ENCODE measurements at places on chromosomes 1 and 21. TPM values are rescaled to one million over a fixed set of nuclear protein-coding genes. Genes with fewer than 3 reads are reported as not detected.

DNA sequence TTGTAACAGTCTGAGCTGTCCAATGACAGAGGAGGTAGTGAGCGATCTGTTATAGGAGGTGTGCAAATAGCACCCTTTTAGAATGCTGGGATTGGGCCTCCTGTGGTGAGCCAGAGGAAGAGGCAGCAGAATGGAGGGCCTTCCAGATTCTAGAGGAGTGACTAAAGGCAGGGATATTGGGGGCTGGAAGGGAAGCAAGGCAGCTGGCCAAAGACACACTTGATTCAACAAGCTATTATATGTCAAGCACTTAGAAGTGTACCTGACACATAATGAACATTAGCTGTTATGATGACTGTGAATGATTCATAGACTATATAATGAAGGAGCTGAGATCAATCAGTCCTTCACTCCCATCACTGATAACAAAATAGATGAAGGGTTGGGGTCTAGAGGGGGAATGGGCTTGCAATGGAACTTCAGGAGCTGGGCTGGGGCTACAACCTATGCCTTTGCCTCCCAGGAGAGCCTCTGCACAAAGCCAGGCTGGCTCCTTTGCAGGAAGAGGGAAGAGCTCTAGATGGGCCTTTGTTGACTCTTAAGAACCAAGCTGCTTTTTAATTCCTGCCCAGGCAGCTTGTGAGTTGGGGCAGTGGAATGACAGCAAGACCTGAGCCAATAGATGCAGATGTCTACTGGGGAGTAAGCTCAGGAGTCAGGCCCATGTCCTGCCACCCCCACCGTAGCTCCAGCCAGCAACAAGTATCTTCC, 2.3 kb upstream of the MKNK1 start:
- H3K4me3 ChIP-seq, result no peak overlapping the region
- no peak overlapping the region for H3K27ac ChIP-seq
- H3K36me3 ChIP-seq, result peaks cover 20% of the 10 kb centered on the region
- H3K27me3 ChIP-seq, result no peaks in the 10 kb centered on the region

DNA sequence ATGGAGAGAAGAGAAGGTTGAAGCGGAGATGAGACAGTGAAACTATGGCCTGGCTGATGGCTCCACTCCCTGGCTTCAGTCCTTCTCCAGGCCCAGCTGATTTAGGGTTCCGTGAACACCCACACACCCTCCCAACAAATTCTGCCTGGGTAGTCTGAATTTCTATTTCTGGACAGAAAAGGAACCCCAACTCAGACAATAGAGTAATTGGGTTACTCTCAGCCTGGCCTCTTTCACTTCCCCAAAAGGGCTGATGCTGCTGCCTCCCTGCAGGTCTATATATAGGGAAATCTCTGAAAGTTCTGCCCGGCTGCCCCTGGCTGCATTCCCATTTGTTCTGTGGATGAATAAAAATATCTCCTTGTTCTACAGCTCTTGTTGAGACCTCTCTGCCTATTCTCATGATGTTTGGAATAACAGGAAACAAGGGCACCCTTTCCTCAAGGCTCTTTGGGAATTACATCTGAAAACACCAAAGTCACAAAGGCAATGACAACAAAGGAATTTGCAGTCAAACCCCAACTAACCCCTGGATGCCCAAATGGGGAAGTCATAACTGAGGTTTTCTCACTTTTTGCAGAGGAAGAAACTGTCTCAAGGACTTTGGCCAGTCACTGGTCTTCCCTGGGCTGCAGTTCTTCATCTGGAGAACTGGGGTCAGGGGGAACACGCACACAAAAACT, 11.4 kb upstream of the ZSCAN20 start:
- peaks cover 52% of the 10 kb centered on the region for H3K4me1 ChIP-seq
- no peaks in the 10 kb centered on the region for H3K27me3 ChIP-seq
- no peak overlapping the region for H3K4me3 ChIP-seq
- H3K27ac ChIP-seq, result peak overlapping the region; percentile 86
- no peak for DNase-seq

DNA sequence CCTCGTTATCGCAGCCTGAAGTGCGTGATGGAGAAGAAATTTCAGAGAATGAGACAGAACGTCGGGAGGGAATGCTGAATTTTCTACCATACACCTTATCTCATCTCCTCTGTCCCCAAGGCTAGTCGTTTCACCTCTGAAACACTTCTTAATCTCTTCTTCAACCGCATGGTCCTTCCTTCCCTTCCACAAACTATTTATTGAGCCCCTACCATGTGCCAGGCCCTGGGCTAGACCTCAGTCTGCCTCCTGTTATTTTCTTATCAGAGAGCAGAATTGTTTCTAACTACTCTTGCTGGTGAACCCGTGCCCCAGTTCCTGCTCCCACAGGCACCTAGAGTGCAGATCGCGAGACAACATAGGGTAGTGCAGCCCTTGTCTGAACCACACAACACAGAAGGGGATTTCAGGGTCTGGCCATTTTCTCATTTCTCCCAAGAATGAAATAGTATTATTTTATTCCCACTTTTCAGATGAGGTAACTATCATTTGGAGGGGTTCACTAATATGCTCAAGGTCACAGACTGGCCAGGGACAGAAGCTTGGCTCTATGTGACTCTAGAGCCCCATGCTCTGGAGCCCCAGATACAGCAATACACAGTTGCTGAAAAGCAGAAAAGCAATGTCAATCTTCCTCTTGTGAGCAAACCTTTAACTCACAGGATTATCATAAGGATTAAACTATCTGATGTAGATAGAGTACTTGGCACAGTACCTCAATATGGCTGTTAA, 598 bp upstream of the ADIPOR1 start:
- H3K36me3 ChIP-seq, result peaks cover 7% of the 10 kb centered on the region
- DNase-seq, result no peak
- H3K4me3 ChIP-seq, result peak overlapping the region; percentile 74
- H3K4me1 ChIP-seq, result peaks cover 31% of the 10 kb centered on the region
- H3K27me3 ChIP-seq, result no peaks in the 10 kb centered on the region
- peak overlapping the region; percentile 79 for H3K27ac ChIP-seq

DNA sequence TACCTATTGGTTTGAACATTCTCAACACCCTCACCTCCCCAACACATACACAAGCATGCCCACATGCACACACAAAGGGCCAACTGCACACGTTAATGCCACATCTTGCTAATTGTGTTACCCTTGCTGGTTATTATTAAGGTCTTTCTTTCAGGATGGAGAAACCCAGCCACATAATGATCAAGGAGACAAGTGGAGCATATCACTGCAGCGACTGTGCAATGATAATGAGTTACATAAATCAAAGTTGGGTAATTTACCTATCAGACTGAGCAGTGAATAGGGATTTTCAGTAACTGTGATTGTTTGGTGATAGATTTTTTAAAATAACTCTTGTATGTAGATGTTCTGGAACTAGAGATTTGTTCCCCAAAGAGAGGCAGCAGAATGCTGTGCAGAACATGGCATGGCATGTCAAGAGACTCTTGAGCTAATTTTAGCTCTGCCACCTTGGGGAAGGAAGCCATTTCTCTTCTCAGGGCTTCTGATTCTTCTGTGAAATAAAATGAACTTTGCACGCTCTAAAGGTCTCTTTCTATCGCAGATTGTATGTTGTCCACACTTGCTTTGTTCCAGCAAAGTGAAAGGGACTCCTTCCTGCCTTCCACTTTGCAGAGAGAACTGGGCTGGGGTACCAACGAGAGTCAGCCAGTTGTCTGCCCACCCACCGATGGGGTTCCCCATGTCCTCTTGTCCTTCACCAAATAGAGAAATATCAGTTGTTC, 126.0 kb upstream of the CAMK1G start:
- no peaks in the 10 kb centered on the region for H3K4me1 ChIP-seq
- no peaks in the 10 kb centered on the region for H3K36me3 ChIP-seq
- H3K27me3 ChIP-seq, result peaks cover 21% of the 10 kb centered on the region
- H3K27ac ChIP-seq, result no peak overlapping the region
- H3K4me3 ChIP-seq, result no peak overlapping the region

DNA sequence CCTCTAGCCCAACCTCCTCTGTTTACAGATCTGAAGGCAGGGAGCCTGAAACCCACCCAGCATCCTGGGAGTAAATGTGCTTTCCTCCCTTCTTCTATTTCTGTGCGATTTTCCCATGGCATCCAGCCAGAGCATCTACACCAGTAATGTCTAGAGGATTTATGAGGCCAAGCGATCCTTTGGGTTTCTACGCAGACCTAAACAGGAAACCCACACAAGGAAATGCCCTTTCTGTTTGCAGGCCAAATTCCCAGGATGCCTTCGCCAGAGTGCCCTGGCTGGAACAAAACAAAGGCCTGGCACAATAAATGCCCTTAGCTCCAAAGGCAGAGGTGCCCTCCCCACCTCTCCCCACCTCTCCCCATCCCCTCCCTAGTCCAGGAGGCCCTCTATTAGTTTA, 110.5 kb upstream of the CDC42BPA start:
- no peaks in the 10 kb centered on the region for H3K27me3 ChIP-seq
- peak overlapping the region; percentile 42 for H3K4me3 ChIP-seq
- peak overlapping the region; percentile 84 for H3K27ac ChIP-seq
- no peaks in the 10 kb centered on the region for H3K36me3 ChIP-seq
- peaks cover 62% of the 10 kb centered on the region for H3K4me1 ChIP-seq
- no peak for DNase-seq

DNA sequence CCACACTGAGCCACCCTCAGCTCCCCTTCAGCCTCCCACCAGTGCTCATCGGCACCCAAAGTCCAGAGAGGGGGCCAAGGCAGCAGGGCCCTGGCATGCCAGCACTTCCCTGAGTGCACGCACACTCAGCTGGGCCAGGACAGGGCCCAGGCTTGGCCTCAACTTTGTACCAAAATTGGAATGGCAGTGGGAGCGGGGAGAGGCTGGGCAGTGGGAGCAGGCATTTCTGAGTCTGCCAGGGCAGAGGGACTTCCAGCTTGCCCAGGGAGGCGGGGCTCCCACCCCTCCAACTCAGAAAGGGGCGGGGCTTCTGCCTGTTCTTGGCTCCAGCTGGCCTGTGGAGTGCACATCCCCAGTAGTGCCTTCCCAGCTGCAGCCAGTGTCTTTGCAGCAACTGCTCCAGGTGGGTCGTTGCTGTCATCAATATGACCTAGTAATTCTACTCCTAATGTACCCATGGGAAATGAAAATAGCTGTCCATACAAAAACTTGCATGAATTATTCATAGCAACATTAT, 10.3 kb upstream of the SNX7 start:
- peaks cover 8% of the 10 kb centered on the region for H3K27me3 ChIP-seq
- H3K27ac ChIP-seq, result no peak overlapping the region
- no peak overlapping the region for H3K4me3 ChIP-seq
- no peaks in the 10 kb centered on the region for H3K36me3 ChIP-seq
- DNase-seq, result no peak
- no peaks in the 10 kb centered on the region for H3K4me1 ChIP-seq

DNA sequence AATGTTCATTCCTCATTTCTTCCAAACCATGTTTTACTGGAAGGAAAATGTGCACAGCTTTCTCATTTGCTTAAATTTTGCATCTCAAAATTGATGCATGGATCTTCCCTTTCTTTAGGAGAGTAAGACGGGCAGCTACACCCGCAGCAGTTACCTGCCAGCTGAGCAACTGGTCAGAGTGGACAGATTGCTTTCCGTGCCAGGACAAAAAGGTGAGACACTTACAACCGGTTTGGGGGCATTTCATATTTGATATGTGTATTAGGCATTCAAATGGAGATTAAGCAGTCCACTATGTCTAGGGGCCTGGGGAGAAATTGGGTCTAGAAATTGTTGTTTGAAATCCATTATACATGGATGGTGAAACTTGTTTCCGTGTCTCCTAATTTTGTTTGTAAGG, 12.9 kb downstream of the C8A start:
- DNase-seq, result no peak
- H3K4me1 ChIP-seq, result no peaks in the 10 kb centered on the region
- no peak overlapping the region for H3K27ac ChIP-seq
- H3K36me3 ChIP-seq, result no peaks in the 10 kb centered on the region

- no peaks in the 10 kb centered on the region for H3K36me3 ChIP-seq
- H3K4me1 ChIP-seq, result peaks cover 9% of the 10 kb centered on the region
- H3K27ac ChIP-seq, result peak overlapping the region; percentile 10
- peak overlapping the region; percentile 71 for H3K4me3 ChIP-seq
- peaks cover 19% of the 10 kb centered on the region for H3K27me3 ChIP-seq
Measured at GRCh38 chr21:41068496-41068895, 99.5 kb upstream of the BACE2 start.

DNA sequence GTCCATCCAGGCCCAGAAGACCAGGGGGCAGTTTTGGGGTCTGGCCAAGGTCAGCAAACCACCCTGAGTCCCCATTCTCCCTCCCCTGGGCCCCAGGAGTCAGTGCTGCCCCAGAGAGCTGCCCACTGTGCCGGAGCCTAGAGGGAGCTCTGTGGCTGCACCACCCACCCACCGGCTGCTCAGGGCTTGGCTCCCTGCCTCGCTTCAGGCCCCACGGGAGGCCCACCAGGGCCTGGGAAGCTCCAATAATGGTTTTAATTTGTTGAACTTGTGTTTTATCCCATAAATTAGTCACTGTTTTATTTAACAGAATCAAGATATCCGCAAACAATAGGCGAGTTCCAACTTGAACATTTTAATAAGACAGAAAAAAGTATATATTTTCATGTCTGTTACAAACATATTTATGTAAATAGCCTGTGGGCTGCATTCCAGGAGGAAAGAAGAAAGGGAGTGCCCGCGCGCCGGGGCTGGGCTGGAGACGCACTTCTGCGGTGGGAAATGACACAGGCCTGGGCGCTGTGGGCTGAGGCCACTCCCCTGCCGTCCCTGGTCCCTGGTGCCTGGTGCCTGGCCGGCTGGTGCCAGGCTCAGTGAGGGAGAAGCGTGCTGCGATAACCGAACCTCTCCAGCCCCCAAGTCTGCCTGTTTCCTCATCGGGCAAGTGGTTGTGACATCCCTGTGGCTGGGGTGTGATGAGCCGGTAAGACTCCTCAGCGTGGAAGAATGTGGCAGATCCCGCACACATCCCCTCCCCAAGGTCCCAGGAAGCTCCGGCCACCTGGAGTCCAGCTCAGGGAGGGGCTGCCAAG, 160.5 kb downstream of the PEX14 start:
- H3K27me3 ChIP-seq, result no peaks in the 10 kb centered on the region
- no peaks in the 10 kb centered on the region for H3K36me3 ChIP-seq
- no peak overlapping the region for H3K4me3 ChIP-seq
- H3K4me1 ChIP-seq, result peaks cover 32% of the 10 kb centered on the region
- H3K27ac ChIP-seq, result peak overlapping the region; percentile 45

- peak overlapping the region; percentile 8 for H3K27ac ChIP-seq
- peaks cover 17% of the 10 kb centered on the region for H3K4me1 ChIP-seq
- H3K27me3 ChIP-seq, result no peaks in the 10 kb centered on the region
Measured at GRCh38 chr1:173409613-173410012, 67.5 kb upstream of the PRDX6 start.

- H3K4me1 ChIP-seq, result peaks cover 15% of the 10 kb centered on the region
- no peak overlapping the region for H3K27ac ChIP-seq
- peaks cover 9% of the 10 kb centered on the region for H3K27me3 ChIP-seq
- H3K36me3 ChIP-seq, result peaks cover 18% of the 10 kb centered on the region
- no peak overlapping the region for H3K4me3 ChIP-seq
Measured at GRCh38 chr1:228744356-228744755, 9.1 kb downstream of the RHOU start.

Gene DMRTA2
- total RNA-seq, result not detected

Gene TCHHL1
- not detected for total RNA-seq

Gene SMIM34
- total RNA-seq, result not detected

Data from chondrocyte (in vitro differentiated cells).